ENCODE measurements at places on chromosomes 13 and 19. TPM values are rescaled to one million over a fixed set of nuclear protein-coding genes. Genes with fewer than 3 reads are reported as not detected.

PABPC3 gene
- total RNA-seq, result 0.30 TPM

SOX1 gene
- not detected for total RNA-seq

DNA sequence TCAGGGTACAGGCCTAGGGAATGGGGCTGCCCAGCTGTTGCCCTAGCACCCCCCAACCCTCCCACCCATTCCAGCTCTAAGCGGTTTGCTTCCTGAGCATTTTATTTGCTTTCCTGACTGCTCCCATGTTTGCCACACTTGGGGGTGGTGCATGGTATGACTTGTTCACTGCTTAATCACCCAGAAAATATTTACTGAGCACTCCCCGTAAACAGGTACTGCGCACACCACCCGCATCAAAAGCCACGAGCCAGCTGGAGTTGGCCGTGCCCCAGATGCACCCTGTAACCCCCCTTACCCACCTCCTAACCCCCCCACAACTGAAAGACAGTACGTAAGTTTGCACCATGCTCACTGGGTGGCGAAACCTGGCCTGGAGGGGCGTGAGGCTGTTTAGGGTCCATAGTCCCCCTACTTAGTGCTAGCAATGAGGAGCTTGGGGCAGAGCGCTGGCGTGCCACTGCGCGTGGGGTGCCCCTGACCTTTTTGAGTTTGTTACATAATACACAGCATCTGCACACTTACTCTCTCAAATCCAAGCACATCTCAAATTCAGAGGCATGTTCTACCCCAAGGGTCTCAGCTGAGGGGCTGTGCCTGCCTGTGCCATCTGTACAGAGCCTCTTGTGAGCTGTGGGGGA, 29.8 kb downstream of the DPF1 start:
- H3K27ac ChIP-seq, result no peak overlapping the region
- peaks cover 6% of the 10 kb centered on the region for H3K4me1 ChIP-seq
- DNase-seq, result no peak
- no peak overlapping the region for H3K4me3 ChIP-seq
- H3K27me3 ChIP-seq, result no peaks in the 10 kb centered on the region
- peaks cover 23% of the 10 kb centered on the region for H3K36me3 ChIP-seq

GRCh38 chr13:51524312-51524711, 60.0 kb upstream of the WDFY2 start:
- DNase-seq, result no peak
- no peaks in the 10 kb centered on the region for H3K27me3 ChIP-seq
- no peaks in the 10 kb centered on the region for H3K36me3 ChIP-seq
- no peak overlapping the region for H3K27ac ChIP-seq
- H3K4me1 ChIP-seq, result no peaks in the 10 kb centered on the region

- H3K27ac ChIP-seq, result no peak overlapping the region
- no peak for DNase-seq
- H3K36me3 ChIP-seq, result no peaks in the 10 kb centered on the region
- no peaks in the 10 kb centered on the region for H3K27me3 ChIP-seq
Measured at GRCh38 chr13:94268661-94269060, 210.8 kb downstream of the DCT start.

DNA sequence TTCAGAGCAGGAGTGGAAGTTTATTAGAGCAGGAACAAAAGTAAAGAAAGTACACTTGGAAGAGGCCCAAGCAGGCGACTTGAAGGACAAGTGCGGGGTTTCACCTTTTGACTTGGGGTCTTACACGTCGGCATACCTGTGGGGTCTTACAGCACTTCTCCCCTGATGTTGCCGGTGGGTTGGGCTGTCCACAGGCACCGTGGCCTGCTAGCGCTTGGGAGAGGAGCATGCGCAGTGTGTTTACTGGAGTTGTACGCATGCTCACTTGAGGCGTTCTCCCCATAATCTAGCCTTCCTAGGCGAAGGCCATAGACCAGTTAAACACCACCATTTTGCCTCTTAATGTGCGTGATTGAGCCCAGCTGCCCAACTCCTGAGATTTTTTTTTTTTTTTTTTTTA, 25.0 kb upstream of the PLEKHF1 start:
- H3K27me3 ChIP-seq, result no peaks in the 10 kb centered on the region
- no peaks in the 10 kb centered on the region for H3K4me1 ChIP-seq
- H3K27ac ChIP-seq, result no peak overlapping the region
- peak; percentile 49 for DNase-seq
- no peaks in the 10 kb centered on the region for H3K36me3 ChIP-seq

DNA sequence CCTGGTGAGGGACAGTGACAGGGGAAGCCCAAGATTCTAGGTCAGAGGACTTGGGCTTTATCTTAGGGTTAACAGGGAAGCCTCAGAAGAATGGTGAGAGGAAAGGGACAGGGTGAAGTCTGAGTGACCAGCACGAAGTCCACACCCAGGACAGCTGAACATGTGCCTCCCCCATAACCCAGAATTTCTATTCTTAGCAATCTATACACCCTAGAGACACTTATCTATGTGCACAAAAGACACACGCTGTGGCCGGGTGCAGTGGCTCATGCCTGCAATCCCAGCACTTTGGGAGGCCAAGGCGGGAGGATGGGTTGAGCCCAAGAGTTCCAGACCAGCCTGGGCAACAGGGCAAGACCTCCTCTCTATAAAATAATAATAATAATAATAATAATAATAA, 11.1 kb upstream of the OLFM2 start:
- H3K4me1 ChIP-seq, result no peaks in the 10 kb centered on the region
- no peaks in the 10 kb centered on the region for H3K27me3 ChIP-seq
- no peak overlapping the region for H3K27ac ChIP-seq
- H3K4me3 ChIP-seq, result no peak overlapping the region
